Stimulated activated CD4-positive, alpha-beta T cell treated with anti-CD3 and anti-CD28 coated beads, Interleukin-1b, Interleukin-23, amount 100 ng/mL, for 1 hour (primary cell): ENCODE measurements at places on chromosomes 1 and 21.

GRCh38 chr1:29983321-29983720 lies 740.1 kb downstream of the MATN1 start:
- DNase-seq, result no peak

DNA sequence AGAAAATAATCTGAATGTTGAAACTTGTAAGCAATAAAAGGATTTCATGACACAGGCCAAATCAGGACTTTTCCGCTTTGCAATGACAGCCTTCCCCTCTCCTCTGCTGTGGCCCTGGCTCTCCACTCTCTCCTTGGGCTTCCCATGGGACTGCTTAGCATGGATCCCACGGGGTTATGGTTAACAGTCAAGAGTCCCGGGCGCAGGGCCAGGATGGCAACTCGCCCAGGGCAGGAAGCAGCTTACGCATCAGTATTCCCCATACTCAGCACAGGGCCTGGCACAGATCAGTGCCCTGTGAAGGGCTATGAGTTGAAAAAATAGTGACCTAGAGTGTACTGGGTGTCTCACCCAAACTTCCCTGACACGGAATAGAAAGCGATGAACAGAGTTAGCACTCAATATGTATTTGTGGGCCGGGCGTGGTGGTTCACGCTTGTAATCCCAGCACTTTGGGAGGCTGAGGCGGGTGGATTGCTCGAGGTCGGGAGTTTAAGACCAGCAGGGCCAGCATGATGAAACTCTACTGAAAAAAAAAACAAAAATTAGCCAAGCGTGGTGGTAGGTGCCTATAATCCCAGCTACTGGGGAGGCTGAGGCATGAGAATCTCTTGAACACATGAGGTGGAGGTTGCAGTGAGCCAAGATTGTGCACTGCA lies 29.1 kb upstream of the GRHL3 start:
- no peak for DNase-seq

DNA sequence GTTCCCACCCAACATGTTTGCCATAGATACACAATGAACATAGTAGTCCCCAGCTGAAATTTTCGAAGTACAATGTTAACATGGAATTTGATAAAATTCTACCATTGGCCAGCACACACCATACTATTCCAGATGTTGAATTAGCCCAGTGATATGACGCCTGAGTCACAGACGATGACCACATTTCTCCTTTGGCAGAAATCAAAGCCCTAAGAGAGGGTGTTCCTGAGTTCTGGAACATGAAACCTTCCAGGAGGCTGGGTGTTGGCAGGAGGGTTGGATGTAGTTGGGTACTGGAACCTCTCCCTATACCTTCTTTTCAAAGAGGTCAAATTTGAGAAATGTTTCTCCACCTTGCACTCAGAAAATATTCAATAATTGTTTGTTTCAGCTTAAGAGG lies 37.8 kb downstream of the LPAR3 start:
- DNase-seq, result no peak

GRCh38 chr1:188433425-188433824 lies 1604.7 kb downstream of the PLA2G4A start:
- DNase-seq, result no peak

DNA sequence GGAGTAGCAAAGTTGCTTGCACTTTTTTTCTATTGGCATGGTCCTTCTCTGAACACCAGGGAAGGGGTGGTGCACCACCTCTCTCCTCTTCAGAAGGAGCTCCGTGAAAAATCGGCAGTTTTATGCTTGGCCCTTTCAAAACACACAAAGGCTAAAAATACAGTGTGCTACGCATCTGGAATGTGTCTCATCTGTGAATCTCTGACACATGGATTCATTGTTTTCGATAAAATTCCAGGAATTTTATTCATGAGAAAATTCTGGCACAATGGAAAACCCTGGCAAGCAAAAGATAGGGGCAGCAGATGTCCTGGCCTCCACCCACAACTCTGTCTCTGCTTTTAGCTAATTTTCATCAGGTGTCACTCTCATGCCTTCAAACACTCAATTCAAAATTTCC lies 42.9 kb downstream of the ERG start:
- no peak for DNase-seq

GRCh38 chr21:46504666-46505065 lies 46.0 kb downstream of the DIP2A start:
- no peak for DNase-seq

DNA sequence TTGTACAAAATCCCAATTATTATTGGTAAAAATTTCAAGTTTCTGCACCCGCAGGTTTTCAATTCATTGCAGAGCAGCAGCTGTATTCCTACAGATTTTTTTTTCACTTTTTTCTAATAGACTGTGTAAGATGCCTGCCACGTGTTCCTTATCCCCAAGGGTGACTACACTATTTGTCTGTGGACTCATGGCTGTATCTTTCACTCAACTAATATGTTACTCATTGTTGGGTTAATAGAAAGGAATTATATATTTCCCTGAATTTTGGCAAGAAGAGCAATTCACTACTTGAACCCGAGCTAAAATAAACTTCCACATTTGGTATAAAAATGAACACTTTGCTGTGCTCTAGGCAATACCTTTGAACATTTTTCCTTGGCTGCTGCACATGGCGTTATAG lies 158.7 kb downstream of the NCAM2 start:
- DNase-seq, result no peak

DNA sequence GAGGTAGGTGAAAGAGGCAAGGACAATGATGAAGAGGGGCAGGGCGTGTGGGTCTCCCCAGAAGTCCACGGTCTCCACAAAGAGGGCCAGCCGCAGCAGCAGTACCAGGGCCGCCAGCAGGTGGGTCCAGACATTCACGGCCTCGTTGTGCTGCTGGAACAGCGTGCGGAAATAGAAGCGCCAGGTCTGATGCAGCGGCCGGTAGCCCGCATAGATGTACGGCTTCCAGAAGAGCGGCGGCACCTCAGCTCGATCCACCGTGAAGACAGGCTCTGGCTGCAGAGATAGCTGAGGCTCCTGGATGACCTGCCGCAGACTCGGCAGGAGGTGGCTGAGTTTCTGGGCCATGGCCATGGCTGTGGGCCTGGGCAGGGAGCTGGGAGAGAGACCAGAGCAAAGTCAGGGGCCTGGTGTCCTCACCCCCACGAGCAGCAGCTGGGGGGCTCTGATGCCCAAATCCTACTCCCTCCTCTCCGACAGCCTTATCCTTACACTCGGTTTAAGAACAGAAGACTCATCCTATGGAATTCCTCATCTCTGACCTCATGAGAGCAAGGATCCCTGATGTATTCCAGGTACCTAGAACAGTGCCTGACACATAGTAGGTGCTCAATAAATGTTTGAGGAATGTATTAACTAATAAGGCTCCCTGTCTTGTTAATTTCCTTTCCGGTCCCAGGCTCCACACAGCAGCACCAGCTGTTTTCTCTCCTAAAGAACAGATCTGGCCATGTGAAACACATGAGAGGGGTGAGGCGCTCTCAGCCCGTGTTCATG lies 4.4 kb upstream of the AUNIP start:
- DNase-seq, result no peak

- DNase-seq, result no peak
These were observed 926.6 kb downstream of the LTN1 start for GRCh38 chr21:28066076-28066475.

DNA sequence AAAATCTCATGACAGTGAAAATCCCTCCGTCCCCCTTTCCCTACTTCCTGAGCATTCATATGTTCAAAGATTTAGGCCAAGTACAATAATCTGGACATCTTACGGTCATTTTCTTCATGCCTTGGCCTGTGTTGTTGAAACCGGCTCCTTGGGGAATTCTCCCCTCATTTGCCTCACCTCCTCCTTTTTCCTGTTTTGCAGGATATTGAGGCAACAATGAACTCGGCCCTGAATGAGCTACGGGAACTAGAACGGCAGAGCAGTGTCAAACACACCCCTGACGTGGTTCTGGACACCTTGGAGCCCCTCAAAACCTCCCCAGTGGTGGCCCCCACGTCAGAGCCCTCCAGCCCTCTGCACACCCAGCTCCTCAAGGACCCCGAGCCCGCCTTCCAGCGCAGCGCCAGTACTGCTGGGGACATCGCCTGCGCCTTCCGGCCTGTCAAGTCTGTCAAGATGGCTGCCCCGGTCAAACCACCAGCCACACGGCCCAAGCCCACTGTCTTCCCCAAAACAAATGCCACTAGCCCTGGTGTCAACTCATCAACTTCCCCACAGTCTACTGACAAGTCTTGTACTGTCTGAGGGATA lies 9.3 kb upstream of the IKBKE start:
- DNase-seq, result no peak

DNA sequence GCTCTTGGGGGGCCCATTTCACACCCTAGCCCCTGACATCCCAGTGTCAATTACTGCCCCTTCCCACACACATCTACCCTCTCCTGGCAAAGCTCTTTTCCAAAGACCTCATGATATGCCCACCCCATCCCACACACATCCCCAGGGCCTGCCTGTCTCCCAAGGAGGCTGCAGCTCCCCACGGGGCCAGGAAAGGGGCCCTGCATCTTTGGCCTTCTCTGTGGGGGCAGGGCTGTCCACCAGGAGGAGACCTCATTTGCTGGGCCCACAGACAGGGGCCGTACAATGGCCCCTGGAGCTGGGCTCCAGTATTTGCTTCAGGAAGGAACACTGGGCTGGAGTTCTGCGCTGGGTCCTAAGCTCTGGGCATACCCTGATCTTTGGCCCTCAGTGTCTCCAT lies 65.6 kb upstream of the RUNX3 start:
- DNase-seq, result no peak

DNA sequence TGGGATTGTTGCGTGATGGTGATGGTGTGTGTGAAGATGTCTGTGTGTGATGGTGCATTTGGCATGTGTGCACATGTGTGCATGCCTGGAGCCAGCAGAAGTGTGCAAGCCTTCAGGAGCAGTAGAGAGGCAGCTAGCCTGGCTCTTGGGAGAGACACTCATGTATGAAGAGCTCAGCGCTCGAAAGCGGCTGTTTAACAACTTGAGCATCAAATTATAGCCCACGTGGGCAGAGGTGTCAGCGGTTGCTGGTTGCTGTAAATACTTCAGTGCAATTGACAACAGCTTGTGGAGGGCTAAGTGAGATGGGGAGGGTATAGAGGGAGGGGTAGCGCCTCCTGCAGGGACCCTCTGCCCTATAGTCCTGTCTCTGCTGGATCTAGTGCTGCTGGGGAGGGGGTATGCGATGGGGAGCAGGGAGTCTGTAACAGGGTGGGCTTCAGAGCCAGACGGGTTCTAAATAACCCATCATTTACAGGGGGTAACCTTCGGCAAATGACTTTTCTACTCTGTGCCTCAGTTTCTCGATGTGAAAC lies 21.5 kb downstream of the FOXD2 start:
- no peak for DNase-seq

- DNase-seq, result no peak
These were observed 4.4 kb upstream of the MPZL1 start for GRCh38 chr1:167717351-167717750.

DNA sequence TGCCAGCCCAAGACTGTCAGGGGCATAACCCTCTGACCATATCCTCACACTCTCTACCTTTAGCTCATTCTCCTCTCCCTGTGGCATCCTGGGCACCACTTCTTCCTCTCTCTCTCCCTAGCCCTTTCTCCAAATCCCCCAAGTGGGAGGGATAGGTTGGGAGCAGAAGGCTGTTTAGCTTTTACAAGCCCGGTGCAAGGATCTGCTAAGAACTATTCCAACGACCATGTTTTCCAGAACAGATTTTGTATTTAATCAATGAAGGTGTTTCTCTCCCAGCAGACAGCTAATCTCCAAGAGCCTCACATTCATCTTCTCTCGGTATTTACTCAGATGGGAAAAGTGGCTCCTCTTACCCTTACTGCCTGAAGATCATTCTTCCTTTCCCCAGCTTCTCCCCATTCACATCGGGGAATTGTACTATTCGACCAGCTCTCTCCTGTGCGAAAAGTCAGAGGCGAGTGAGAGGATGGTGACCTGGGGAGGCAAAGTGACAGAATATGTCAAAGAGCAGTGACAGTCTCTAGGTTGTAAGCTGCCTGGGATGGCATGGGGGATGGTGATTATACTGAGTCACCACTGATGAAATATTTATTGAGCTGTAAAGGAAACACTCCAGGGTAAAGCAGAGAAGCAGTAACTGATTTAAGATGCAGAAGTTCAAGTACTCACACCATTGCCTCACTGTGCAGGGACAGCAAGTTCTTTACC lies 47.0 kb upstream of the RBM15 start:
- no peak for DNase-seq

DNA sequence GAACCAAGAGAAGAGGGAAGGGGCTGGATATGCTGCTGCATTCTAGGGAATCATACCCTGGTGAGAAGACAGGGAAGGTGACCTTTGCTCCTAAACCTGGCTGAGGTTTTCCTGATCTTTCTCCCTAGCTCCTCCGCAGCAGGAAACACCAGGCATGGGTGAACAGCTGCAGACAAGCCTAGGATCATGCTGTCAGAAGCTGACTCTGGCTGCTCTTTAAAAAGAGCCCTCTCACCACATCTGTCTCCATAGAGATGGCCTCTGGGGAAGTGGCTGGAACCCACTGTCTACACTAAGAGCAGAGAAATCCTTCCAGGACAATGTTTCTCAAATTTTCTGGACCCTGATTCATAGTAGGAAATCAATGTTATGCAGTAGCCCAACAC lies 57.6 kb downstream of the CD34 start:
- DNase-seq, result no peak

DNA sequence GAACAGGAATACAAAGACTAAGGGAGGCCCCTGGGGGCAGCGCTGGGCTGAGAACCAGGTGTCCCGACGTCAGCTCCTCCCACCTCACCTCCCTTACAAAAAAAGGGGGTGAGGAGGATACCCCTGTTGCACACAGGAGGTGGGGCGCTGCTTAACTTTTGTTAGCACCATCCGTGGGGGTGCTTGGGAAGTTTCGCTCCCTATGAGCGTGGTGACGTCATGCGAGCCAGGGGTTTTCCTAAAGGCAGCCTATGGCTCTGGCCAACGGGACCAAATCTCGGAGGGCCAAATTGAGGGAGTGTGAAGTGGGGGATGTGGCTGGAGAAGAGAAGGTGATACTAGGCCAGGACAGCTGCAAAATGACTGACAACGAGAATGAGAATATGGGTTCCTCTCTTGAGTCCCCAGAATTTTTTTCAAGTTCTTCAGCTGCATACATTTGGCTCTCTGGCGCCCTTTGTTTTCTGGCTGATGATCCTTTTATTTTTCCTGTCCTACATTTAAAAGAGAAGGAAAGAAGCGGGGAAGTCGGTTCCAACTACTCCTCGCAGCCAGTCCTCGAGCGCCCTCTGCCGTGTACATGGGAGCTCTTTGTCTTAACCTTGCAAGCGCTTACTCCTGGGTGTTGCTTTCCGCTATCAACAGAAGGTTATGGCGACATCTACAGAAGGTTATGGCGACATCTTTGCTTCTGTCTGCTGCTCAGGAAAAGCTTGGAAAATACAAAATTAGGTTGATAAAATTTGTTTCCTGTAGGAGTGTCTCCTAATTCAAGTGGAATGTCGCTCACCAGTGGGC lies 48.0 kb upstream of the ZC3H11B start:
- DNase-seq, result no peak

GRCh38 chr1:205570173-205570501 lies 61.7 kb downstream of the ELK4 start:
- no peak for DNase-seq

- no peak for DNase-seq
These were observed 116.8 kb downstream of the KCNH1 start for GRCh38 chr1:211017075-211017718.

DNA sequence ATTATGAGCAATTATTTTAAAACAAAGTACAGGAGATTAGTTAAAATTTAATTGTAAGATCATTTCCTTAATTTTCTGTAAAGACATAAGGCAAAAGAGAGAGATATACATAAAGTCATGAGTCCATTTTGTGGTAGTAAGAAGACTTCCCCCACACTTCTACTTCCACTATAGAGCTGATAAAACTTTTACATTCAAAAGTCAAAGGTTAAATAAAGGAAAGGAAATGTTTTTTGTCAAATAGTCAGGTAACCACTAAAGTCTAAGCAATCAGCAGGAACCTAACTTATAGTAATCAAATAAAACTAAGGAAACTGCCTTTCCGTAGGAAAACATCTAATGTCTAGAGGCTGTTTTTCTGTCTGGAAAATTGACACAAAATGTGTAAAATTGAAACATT lies 110.9 kb downstream of the DENND1B start:
- DNase-seq, result no peak
